ENCODE measurements at places on chromosomes 13 and 19.

GRCh38 chr13:18953139-18953930 is 228.3 kb downstream of the TUBA3C start:
- DNase-seq, result no peak

DNA sequence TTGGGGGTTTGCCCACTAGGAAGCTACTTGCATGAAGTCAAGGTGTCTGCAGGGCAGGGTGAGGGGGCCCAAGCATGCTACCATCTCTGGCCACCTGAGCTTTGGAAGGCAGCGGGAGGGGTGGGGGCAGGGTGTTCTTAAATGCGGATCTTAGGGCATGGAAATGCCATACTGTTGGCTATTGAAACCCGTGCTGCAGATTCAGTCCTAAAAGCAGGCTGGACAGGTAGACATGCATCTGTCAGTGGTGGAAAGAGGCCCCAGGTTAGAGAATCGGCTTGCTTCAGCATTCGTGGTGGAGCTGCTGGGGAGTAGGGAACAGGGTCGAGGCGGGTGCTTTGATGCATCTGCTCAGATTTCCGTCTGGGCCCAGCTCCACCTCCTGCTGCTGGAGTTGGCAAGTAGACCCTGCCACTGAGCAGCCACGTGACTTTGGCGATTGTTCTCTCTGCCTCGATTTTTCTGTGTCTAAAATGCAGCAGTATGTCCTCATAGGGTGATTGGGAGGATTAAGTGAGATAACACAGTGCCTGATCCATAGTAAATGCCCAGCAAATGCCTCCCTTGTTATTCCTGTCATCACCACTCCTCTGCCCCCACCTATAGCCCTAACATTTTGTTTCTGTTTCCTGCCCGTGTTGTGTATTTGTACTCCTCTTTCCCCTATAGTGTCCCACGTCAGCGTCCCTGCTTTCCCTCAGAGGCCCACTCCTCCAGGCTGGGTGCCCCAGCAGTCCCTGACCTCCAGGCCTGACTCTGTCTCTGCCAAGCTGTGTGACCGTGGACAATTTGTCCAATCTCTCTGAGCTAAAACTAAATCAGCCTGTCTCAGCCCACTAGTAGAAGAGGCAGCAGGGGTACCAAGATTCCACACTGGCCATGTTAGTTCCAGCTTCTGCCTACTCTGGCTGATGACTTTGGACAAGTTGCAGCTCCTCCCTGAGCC is 5.8 kb downstream of the PPP1R37 start:
- no peak for DNase-seq

GRCh38 chr13:46374710-46375109 is 12.3 kb downstream of the RUBCNL start:
- DNase-seq, result no peak

GRCh38 chr19:11480715-11481533 is at the start of gene ELAVL3:
TSS of gene ELAVL3 (minus strand) at chr19:11481046. CDS start at chr19:11480608, 438 bp downstream.
- no peak for DNase-seq

- no peak for DNase-seq
Measured at GRCh38 chr19:51531349-51532315, at the start of gene SIGLEC6. TSS of gene SIGLEC6 (minus strand) at chr19:51531670. CDS start at chr19:51531648, 22 bp downstream.
